ENCODE measurements at places on chromosomes 5 and 9.
A peak's percentile ranks its signal among the peaks of the same experiment; 100 is the strongest.

- DNase-seq: no peak
Measured at GRCh38 chr5:2454876-2455275, 296.6 kb downstream of the IRX2 start.

- no peak for DNase-seq
Measured at GRCh38 chr9:36833954-36834353, 200.1 kb downstream of the PAX5 start.

DNA sequence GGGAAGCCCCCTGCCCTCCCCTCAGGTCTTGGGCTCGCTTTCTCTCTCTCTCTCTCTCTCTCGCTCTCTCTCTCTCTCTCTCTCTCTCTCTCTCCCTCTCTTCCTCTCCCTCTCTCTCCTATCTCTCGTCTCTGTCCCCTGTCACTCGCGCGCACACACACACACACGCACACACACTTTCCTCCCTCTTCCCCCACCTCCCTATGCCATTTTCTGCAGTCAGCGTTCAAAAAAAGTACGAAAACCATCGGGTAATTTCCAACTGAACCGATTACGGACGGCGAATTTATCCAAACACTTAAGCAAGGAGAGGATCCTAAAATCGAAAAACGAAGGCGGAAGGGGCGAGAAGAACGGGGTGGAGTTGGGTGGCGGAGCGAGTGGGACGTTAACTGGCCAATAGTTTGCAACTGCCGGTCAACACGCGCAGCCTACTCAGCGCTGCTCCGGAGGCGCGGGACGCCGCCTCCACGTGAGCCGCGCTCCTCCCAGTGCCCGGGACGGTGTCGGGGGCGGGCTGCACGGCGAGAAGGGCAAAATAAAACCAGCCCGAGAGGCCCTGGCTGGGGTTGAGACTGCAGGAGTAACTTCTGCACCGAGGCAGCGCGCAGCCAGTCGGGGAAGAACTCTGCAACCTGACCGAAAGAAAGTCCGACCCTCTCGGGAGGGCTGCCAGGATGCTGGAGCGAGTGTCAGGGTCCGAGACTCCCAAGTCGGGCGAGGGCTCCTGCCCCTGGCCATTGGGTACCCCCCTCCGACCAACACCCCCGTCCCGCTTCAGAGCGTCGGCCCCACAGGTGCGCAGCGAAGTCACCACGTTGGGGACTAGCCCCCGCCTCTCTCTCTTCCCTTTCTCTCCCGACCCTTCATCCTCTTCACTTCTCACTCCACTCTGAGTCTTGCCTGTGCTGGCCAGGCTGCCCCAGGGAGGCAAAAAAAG is 24.9 kb upstream of the ELAVL2 start:
- peak; percentile 71 for DNase-seq

GRCh38 chr9:84371737-84372136 is 31.2 kb upstream of the SLC28A3 start:
- peak; percentile 16 for DNase-seq

GRCh38 chr5:133967698-133968203 is 674 bp downstream of the C5orf15 start:
- no peak for DNase-seq

DNA sequence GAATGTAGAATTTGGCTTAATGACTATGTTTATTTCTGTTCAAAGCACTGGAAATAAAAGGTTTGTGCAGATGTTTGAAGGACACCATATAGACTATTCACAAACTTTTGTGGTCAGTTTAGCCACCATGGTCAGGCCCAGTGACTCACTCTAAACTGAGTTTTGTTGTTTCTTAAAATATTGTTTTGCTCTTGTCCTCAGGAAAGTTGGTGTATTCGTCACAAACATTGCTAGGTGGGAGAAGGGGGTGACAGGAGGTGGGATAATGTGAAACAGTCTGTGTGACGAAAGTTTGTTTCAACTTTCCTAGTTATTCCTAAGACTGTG is 35.0 kb upstream of the LIFR start:
- DNase-seq: no peak

- DNase-seq: no peak
Measured at GRCh38 chr9:18149471-18150011, 324.4 kb upstream of the ADAMTSL1 start.

- DNase-seq: no peak
Measured at GRCh38 chr5:179438011-179438441, 92.8 kb upstream of the ADAMTS2 start.

GRCh38 chr9:112012026-112012902 is 115.7 kb downstream of the UGCG start:
- peak; percentile 57 for DNase-seq

DNA sequence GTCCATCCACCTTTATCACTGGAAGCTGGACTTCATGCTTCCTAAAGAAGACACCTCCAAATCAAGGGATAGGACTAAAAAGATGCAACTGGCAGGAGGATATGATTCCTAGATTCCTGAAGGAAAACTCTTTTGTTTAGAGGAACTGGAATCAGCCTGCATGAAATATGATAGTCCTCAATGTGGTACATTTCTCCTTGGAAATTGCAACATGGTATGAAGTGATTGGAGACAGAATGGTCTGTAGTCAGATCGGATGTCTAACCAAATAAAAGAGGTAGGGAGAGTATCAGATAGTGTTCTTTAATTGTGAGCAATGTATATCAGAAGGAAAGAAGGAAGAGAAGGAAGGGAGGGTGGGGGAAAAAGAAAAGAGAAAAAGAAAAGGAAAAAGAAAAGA is 116.1 kb upstream of the FSTL4 start:
- no peak for DNase-seq

DNA sequence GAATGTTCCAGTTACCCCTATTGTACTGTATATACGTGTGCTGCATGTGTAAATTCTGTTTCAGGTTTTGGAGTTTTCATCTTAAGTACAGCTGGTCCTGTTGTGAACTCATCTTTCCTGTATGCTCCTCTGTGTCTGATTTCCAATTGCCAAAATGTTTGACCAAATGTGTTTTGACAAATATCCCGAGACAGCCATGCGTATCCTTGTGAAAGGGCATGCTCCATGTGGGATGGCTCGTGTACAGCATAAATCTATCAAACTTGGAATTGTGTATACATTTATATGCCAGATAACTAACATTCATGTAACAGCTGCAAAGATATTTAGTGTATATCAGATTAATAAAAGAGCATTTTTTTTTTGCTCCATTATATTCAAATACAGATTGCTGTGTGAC is 69.5 kb upstream of the IQGAP2 start:
- DNase-seq: no peak

DNA sequence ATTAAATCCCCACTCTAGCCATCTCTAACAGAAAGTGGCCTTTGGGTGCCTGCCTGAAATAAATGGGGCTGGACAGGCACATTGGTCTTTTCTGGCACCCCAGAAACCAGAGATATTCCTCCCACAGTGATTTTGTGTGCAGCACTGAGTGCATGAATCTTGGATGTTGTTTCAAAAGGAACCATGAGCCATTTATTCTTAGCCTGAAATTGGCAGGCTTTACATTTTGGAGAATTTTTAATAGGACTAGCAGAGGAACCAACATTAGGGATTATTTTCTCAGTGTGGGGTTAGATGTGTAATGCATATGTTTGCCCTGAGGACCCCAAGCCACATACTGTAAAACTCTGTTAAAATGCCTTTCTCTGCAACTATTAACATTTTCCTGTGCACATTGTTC is 451.3 kb downstream of the NFIB start:
- no peak for DNase-seq

- no peak for DNase-seq
Measured at GRCh38 chr9:106106396-106106795, 412.1 kb downstream of the TMEM38B start.

- DNase-seq: no peak
Measured at GRCh38 chr9:84285381-84285780, 55.2 kb downstream of the SLC28A3 start.

GRCh38 chr9:33329117-33329563 is 38.8 kb downstream of the NFX1 start:
- DNase-seq: peak; percentile 35

DNA sequence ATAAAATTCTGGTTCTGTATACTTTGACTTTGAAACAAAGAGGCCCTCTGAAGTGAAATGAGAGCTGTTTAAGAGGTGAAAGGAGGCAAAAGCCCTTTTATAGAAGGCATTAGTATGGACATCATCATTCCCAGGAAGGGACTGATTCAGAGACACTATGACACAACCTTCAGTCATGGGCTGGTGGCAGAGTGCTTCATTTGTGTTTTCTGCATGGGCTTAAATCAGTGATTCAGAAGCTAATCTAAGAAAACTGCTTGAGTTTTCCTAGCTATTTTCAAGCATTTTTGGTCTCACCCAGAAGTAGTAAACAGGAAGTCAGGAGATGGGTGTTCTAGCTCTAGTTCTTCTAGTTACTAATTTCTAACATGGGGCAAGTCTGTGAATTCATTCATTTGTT is 288.9 kb downstream of the TRPM3 start:
- no peak for DNase-seq

- no peak for DNase-seq
Measured at GRCh38 chr5:39531306-39531705, 106.5 kb upstream of the DAB2 start.

- DNase-seq: no peak
Measured at GRCh38 chr9:77221431-77221830, 44.1 kb downstream of the VPS13A start.

DNA sequence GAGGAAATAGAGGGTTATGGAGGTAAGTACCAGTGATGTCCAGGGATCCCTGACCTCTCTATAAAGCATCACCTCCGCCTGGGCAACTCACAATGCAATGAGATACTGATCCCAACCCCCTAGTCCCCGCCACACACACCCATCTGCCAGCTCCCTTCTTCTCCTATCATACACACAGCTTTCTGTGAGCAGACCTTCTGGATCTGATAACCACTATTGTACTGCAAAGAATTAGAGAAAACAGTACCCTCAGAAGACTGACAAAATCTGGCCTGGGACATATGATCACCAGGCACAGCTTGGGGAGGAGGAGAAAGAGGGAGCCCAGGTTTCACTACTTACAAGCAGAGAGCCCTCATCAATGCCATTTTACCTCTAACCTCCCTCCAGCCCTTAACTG is 249.0 kb downstream of the SEC61B start:
- no peak for DNase-seq

DNA sequence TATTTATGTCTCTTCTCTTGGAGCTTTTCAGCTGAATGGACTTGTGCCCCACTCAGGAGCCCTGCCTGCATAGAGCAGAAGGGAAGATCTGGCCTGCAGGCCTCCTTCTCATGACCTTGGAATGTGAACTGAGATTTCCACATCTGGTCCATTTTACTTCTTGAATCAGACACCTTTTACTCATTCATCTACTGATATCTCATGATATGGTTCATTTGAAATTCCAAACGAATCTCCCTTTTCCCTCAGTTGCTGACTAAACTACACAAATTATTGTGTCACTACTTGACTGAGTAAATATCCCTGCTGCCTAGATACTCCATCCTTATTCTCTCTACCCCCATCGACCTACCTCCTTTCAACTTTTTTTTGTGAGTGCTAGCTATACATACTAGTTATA is 138.7 kb downstream of the PLCXD3 start:
- DNase-seq: peak; percentile 11

- no peak for DNase-seq
Measured at GRCh38 chr9:108077556-108077955, 588.0 kb upstream of the KLF4 start.

DNA sequence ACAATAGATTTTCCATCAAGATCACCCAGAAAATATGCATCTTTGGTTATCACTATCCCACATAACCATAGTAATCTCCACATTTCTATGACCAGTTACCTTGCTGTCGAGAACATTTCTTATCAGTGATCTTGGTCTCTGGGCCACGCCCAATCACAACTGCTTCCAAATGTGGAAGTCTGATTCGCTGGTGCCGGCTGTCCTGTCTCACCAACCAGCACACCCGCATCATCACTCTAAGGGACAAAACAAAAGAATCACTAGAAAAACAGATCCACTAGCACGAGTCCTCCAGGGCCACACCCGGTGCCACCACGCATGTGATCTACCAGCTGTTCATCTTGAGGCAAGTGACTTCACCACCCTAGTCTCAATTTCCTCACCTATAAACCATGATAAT is 11.8 kb downstream of the APTX start:
- DNase-seq: no peak

DNA sequence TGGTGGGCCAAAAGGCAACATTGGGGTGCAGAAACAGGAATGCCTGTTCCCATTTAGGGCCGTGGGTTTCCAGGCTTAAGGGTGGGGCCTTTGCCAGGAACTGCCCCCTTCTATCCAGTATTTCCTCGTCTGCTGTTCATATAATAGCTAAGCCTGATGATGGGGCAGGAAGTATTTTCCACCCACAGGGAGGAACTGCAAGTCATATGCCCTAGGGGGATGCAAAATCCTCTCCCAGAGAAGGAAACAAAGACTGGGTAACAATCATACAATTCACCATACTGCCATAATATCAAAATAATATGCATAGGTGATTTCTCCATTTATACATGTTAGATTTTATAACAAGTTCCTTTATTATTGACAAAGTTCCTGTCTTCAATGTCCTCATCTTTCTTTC is 20.5 kb upstream of the RPS23 start:
- DNase-seq: no peak

DNA sequence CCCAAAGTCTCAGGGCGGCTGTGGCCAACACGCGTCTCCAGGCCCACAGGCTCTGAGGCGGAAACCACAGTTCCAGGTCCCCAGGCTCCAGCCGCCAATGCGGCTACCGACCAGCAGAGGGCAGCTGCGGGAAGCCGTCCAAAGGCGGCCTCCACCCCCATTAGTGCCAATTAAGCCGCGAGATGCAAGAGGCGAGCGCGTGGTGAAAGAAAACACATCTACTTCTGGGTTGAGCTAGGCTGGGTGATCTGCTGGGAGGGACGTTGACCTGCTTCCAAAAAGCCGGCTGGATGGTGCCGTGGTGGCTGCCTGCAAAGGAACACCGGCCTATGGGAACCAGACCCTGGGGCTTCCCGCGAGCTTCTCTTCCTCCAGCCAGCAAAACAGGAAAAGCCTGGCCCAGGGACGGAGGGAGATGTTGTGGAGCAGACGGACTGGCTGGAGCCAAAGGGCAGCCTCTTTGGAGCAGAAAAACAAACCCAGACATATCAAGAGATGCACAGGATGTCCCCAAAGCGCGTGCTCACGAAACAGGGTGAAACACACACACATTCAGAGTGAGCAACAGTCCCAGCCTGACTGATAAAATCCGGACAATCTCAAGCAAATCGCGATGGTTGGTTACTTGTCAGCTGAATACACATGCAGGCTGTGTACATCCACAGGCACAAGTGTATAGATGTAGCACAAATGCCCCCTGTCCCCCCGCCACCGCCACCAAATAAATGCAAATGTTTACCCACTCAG is 187.1 kb upstream of the BRINP1 start:
- peak; percentile 77 for DNase-seq

DNA sequence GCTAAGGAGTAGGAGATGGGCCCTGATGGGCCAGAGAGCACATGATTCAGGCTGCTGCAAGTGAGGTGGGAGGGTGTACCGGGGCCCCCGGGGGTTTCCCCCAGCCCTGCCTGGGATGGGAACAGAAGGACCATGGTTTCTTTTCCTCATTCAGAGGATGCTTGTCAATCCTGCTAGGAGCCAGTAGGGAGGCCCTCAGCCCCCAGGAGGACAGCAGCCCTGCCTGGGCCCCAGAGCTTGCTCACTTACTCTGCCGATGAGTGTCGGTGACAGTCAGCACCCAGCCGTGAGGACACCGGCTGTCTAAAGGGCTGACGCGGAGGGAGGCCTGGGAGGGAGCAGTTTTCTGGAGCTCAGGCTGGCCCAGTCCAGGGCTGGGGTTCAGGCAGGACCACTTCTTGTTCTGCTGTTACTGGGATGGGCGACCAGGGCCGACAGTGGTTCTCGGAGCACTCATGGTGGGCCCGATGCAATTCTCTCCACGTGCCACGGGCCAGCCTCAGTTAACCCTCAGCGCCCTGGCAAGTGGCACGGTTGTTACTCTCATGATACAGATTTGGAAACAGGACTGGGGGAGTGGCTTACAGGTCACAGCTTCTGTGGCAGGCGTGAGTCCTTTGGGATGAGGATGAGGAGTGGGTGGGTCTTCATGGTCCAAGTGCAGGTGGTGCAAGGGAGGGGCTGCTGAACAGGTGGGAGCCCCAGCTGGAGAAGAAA is 1.8 kb downstream of the ARRDC1 start:
- DNase-seq: no peak

All from H54 (cell line).